Stimulated activated CD8-positive, alpha-beta memory T cell treated with anti-CD3 and anti-CD28 coated beads, Interleukin-4, amount 100 ng/mL, for 1 hour (primary cell): ENCODE measurements at places on chromosomes 2 and 18.

DNA sequence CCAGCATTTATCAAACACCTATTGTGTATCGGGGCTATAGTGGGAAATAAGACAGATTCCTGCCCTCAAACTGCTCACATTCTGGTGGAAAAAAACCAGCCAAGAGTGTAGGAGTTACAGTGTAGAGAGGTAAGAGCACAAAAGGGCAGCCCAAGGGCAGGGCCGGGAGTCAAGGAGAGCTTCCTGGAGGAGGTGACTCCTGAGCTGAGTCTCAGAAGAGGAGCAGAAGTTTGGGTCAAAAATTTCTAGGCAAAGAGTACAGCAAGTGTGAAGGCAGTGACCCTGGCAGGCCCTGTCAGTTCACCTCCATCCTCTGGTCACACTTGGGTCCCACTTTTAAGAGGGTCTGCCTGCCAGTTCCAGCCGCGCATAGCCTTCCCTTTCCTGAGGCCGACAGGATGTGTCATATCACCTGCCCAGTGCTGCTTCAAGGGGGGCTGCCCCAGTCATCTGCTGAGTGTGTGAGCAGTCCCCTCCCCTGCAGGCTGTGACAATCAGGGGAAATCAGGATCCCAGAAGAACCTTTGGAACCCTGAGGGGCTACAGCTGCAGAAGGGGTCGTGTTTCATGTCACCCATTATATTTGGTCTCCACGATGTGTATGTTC, 118.4 kb downstream of the GLI2 start:
- DNase-seq, result no peak

GRCh38 chr2:120587997-120588336, 147.7 kb upstream of the GLI2 start:
- DNase-seq, result no peak

DNA sequence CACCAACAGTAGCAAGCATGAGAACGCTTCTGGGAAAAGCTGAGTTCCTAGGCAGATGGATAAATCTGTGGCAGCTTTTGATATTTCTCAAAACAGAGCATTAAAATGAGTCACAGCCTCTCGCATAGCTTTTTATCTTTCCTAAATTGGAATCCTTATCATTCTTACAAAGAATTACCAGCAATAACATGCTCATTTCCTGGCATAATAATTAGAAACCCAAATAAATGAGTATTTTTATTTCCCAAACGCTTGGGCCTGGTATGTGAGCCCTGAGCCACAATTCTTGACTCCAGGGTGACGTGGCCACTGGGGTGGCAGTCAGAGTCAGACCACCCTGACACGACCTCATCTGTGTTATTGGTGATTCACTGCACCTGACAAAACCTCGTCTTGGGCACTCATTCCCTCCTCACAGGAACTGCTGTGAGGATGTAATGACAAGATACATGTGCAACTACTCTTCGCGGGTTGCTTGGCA, 210.7 kb downstream of the ARL4C start:
- DNase-seq, result no peak

- no peak for DNase-seq
Observed at GRCh38 chr2:179850188-179850587, 11.2 kb downstream of the ZNF385B start.

GRCh38 chr2:137467246-137467862, 496.9 kb upstream of the HNMT start:
- no peak for DNase-seq
